OCI-LY7 (cell line): ENCODE measurements at places on chromosomes 12 and 14. TPM values are rescaled to one million over a fixed set of nuclear protein-coding genes. Genes with fewer than 3 reads are reported as not detected.

- DNase-seq = no peak
These were observed 176.1 kb downstream of the APAF1 start for GRCh38 chr12:98821232-98821631.

- no peak for DNase-seq
These were observed 3.2 kb downstream of the AKAP5 start for GRCh38 chr14:64468451-64468850.

Gene WNT1
- not detected in 2 replicates for total RNA-seq

Gene OASL
- total RNA-seq = 0.25 TPM in 1 of 2 replicates, not detected in the other

- no peak for DNase-seq
These were observed 25.0 kb upstream of the SYCP3 start for GRCh38 chr12:101764051-101764792.
